ENCODE measurements at places on chromosomes 7 and 10. TPM values are rescaled to one million over a fixed set of nuclear protein-coding genes. Genes with fewer than 3 reads are reported as not detected.

DNA sequence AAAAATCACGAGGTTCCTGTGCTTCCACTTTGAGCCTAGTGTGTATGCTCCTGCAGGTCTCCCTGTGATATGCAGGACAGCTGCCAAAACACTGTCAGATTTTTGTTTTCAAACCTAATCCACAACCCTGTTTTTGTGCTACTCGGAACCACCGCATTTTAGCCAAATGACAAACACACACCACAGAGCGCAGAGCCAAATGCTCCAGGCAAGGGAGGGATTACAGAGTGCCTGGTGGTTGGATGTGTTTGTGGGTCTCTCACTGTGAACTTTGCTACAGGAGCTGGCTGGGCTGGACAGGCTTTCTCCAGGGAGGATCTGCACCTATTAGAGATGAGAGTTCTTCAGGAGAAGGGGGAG is 5.7 kb upstream of the RBM28 start:
- no peaks in the 10 kb centered on the region for H3K4me1 ChIP-seq
- no peak for DNase-seq
- H3K27me3 ChIP-seq, result peaks cover 34% of the 10 kb centered on the region
- no peaks in the 10 kb centered on the region for H3K36me3 ChIP-seq
- no peak overlapping the region for H3K27ac ChIP-seq
- no peak overlapping the region for H3K4me3 ChIP-seq

GRCh38 chr10:111081595-111081994 is 4.8 kb downstream of the ADRA2A start:
- DNase-seq, result no peak
- no peaks in the 10 kb centered on the region for H3K4me1 ChIP-seq
- no peaks in the 10 kb centered on the region for H3K36me3 ChIP-seq
- no peak overlapping the region for H3K4me3 ChIP-seq
- peaks cover 38% of the 10 kb centered on the region for H3K27me3 ChIP-seq

DNA sequence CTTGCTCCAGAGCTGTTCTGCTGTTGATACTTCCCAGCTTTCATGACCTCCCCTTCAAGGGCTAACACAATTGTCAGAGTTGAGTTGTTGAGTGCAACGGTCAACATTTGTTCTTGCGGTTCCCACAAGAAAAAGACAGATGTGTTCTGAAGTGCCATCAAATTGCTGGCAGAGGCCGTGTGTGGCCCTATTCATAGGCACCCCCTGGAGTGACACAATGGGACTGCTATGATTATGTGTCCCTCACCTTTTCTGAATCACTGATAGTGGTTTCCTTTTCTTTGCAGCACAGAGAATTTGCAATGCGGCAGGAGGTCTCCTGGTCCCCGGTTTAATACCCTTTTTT is 5.8 kb upstream of the IGFBP1 start:
- H3K4me1 ChIP-seq, result no peaks in the 10 kb centered on the region

GRCh38 chr7:45684910-45685618 is 110.9 kb downstream of the ADCY1 start:
- H3K27ac ChIP-seq, result no peak overlapping the region
- DNase-seq, result no peak
- H3K36me3 ChIP-seq, result no peaks in the 10 kb centered on the region
- H3K4me1 ChIP-seq, result no peaks in the 10 kb centered on the region
- H3K27me3 ChIP-seq, result no peaks in the 10 kb centered on the region

DNA sequence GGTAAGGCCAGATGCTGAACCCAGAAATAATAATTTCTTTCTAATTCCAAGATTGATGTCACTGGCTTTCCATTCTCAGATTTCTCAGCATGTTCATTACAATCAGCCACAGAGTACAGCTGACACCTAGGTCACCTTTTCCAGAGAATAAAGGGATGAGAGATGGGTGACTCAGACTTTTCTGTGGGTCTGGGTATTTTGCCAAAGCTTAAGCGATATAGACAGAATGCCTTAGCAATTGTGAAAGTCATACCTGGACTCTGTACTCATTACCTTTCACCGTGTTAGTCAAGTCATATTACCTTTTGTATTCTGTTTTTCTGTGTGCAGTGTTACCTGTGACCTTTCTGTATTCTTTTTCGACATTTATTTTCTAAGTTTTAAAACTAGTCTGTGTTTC is 10.6 kb upstream of the PRTFDC1 start:
- H3K27ac ChIP-seq, result no peak overlapping the region
- no peak overlapping the region for H3K4me3 ChIP-seq
- no peaks in the 10 kb centered on the region for H3K27me3 ChIP-seq
- no peaks in the 10 kb centered on the region for H3K4me1 ChIP-seq
- H3K36me3 ChIP-seq, result no peaks in the 10 kb centered on the region

DNA sequence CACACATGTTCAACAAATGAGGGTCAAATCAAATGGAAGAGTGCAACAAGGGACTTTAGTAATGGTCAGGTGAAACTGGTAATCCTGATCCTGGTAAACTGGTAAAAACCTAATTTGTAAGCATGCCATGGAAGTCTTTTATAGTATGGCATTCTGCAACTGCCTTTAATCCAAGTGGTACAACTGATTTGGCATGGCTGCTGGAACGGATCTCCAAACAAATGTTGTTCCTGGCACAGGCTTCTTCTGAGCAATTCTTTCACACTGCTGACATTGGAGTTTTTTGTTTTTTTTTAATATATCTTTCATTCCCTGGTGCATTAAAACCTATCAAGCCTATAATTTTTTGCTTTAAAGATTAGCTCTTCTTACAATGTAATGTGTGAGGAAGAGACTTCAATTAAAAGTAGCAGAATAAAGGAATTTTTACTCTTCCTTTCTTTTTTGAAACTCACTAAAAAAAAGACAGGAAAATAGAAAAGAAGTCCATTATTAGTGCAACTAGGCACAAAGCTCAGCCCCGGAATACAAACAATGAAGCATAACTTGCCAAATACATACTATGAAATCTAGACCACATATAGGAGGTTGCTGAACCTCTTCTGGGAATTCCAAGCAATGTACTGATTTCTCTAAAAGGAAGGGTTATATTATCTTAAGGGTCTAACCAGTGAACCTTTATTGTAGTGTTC is 79.3 kb upstream of the OIT3 start:
- H3K27me3 ChIP-seq, result no peaks in the 10 kb centered on the region
- no peaks in the 10 kb centered on the region for H3K36me3 ChIP-seq
- no peak for DNase-seq
- H3K4me1 ChIP-seq, result no peaks in the 10 kb centered on the region

DNA sequence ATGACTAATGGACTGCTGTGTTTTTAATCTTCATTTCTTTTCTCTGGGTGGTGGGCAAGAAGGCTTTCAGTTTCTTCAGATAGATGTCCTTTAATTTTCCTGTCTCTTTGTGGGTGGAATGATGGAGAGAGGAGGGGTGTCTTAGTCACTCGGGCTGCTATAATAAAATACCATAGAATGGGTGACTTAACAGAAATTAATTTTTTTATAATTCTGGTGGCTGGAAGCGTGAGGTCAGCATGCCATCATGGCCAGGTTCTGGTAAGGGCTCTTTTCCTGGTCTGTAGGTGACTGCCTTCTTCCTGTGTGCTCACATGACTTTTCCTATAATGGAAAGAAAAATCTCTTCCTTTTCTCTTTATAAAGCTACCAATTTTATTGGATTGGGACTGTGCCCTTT is 6.3 kb downstream of the RSBN1L start:
- DNase-seq, result no peak
- H3K27ac ChIP-seq, result no peak overlapping the region
- H3K27me3 ChIP-seq, result no peaks in the 10 kb centered on the region
- H3K4me1 ChIP-seq, result peaks cover 24% of the 10 kb centered on the region
- H3K36me3 ChIP-seq, result no peaks in the 10 kb centered on the region

- no peaks in the 10 kb centered on the region for H3K36me3 ChIP-seq
- H3K4me1 ChIP-seq, result no peaks in the 10 kb centered on the region
- H3K27me3 ChIP-seq, result no peaks in the 10 kb centered on the region
- DNase-seq, result no peak
Observed at GRCh38 chr7:80632819-80633218, 5.6 kb upstream of the CD36 start.

DNA sequence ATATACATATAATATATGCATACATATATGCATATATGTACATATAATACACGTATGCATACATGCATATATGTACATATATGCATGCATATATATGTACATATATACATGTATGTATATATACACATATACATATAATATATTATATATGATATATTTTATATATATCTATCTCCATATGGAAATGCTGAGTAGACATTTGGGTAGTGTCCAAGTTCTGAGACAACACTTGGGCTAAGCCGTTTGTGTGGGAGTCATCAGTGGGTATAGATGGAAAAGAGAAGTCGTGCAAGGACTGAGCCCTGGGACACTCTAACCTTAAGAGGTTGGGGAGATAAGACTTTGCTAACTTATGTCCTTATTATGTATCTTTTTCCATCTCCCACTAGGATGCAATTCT is 165.2 kb upstream of the PODXL start:
- H3K4me1 ChIP-seq, result no peaks in the 10 kb centered on the region
- peaks cover 2% of the 10 kb centered on the region for H3K27me3 ChIP-seq
- DNase-seq, result no peak

DNA sequence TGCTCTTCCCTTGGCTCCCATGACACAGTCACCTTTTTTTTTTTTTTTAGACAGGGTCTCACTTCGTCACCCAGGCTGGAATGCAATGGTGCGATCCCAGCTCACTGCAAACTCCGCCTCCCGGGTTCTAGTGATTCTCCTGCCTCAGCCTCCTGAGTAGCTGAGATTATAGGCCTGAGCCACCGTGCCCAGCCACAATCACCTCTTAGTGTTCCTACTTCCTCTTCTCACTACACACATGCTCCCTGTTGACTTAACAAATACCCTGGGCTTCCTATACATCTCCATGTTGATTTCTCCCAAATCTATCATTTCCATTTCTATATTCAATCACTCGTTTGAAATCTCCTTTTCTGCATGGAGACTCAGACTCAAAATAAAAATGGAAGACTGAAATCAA is 91.7 kb downstream of the CUBN start:
- peaks cover 3% of the 10 kb centered on the region for H3K4me1 ChIP-seq
- H3K4me3 ChIP-seq, result no peak overlapping the region
- no peak overlapping the region for H3K27ac ChIP-seq
- H3K27me3 ChIP-seq, result no peaks in the 10 kb centered on the region
- no peaks in the 10 kb centered on the region for H3K36me3 ChIP-seq
- no peak for DNase-seq

DNA sequence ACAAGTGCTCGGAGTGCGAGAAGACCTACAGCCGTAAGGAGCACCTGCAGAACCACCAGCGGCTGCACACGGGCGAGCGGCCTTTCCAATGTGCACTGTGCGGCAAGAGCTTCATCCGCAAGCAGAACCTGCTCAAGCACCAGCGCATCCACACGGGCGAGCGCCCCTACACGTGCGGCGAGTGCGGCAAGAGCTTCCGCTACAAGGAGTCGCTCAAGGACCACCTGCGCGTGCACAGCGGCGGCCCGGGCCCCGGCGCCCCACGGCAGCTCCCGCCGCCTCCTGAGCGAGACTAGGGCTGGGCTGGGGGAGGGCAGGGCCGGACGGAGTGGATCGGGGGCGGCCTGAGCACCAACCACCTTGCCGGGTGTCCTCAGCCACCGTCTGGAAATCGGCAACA is 15.1 kb upstream of the ZNF212 start:
- no peak overlapping the region for H3K4me3 ChIP-seq
- DNase-seq, result no peak
- peaks cover 17% of the 10 kb centered on the region for H3K36me3 ChIP-seq
- H3K4me1 ChIP-seq, result no peaks in the 10 kb centered on the region
- H3K27me3 ChIP-seq, result no peaks in the 10 kb centered on the region

GRCh38 chr10:78898341-78899097 is 170.2 kb upstream of the ZMIZ1 start:
- H3K4me1 ChIP-seq, result no peaks in the 10 kb centered on the region
- DNase-seq, result no peak
- H3K4me3 ChIP-seq, result no peak overlapping the region
- H3K27ac ChIP-seq, result no peak overlapping the region
- H3K27me3 ChIP-seq, result peaks cover 4% of the 10 kb centered on the region

DNA sequence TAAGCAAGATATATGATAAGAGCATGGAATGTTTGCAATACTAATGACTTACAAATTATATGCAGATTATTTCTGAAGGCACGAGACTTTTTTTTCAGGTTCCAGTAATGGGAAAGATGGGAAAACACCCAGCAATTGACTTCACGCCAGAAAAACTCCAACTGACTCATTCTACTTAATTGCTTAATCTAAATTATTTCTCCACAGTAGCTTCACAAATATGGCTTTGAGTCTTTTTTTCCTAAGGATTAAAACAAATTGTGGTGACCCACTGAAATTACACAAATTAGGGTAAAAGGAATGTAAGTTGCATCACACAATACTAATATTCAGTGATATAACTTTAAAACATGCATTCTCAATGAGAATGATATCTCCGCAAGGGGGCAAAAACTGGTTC is 138.7 kb downstream of the GNAI1 start:
- DNase-seq, result no peak
- no peaks in the 10 kb centered on the region for H3K36me3 ChIP-seq
- H3K27me3 ChIP-seq, result no peaks in the 10 kb centered on the region
- H3K27ac ChIP-seq, result no peak overlapping the region

GRCh38 chr10:127228195-127228787 is 31.9 kb upstream of the INSYN2A start:
- H3K4me3 ChIP-seq, result no peak overlapping the region
- H3K36me3 ChIP-seq, result no peaks in the 10 kb centered on the region
- no peak overlapping the region for H3K27ac ChIP-seq
- no peak for DNase-seq
- no peaks in the 10 kb centered on the region for H3K4me1 ChIP-seq

DNA sequence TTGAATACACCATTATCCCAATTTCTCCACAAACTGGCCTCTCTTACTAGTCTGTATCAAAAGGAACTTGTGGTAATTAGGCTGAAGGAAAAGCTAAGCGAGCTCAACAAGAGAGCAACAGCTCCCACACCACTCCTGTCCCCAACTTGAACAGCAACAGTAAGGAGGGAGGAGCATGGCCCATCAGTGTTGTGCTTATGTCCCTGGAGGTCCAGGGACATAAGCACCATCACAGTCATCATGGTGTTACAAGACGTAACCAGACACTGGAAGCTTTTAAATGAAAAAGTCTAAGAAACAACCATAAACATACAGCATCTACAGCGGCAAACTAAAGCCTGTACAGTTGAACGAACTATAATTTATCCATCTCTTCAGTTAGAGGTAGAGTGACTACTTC is 989 bp downstream of the ERLIN1 start:
- peaks cover 11% of the 10 kb centered on the region for H3K4me1 ChIP-seq
- no peak for DNase-seq
- peak overlapping the region; percentile 94 for H3K4me3 ChIP-seq
- peaks cover 2% of the 10 kb centered on the region for H3K36me3 ChIP-seq

GRCh38 chr10:51832652-51833383 is 133.4 kb upstream of the CSTF2T start:
- no peaks in the 10 kb centered on the region for H3K36me3 ChIP-seq
- DNase-seq, result no peak
- H3K27me3 ChIP-seq, result no peaks in the 10 kb centered on the region
- H3K4me1 ChIP-seq, result no peaks in the 10 kb centered on the region
- no peak overlapping the region for H3K4me3 ChIP-seq

COL26A1 gene
- not detected for total RNA-seq

VIPR2 gene
- total RNA-seq, result 0.25 TPM

C1QL3 gene
- not detected for total RNA-seq

OPN4 gene
- total RNA-seq, result not detected

ZNF804B gene
- not detected for total RNA-seq

TUBAL3 gene
- total RNA-seq, result not detected

BTBD16 gene
- total RNA-seq, result not detected

OR13A1 gene
- total RNA-seq, result 0.19 TPM

SNCG gene
- not detected for total RNA-seq
